Spleen (tissue), 13 donors: ENCODE measurements at places on chromosomes 3 and 15.

DNA sequence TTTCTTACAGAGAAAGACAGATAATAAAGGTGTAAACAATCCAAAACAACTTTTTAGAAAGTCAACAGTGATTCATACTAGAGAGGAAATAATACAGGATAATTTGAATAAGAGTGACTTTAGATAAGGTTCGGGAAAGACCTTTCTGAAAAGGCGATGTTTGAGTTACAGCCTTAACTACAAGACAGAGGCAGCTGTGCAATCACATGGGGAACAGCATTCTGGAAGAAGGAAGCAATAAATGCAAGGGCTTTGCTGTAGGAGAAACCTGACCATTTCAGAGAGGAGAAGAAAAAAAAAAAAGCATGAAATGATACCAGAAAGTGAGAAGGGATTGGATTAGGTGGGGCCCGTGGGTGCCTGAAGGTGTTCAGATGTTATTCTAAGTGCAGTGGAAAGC is 200.6 kb upstream of the ATP11B start:
- DNase-seq = no peak

DNA sequence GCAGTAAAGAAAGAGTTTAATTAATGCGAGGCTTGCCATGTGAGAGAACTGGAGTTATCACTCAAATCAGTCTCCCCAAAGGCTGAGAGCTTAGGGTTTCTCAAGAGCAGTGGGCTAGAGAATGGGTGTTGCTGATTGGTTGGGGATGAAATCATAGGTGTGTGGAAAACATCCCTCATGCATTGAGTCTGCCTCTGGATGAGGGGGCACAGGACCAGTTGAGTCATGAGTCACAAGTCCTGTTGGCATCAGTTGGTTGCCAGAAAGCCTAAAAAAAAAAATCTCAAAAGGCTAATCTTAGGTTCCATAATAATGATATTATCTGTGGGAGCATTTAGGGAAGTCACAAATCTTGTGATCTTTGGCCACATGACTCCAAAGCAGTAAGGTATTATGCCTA is 800.3 kb downstream of the TUSC7 start:
- DNase-seq = no peak

DNA sequence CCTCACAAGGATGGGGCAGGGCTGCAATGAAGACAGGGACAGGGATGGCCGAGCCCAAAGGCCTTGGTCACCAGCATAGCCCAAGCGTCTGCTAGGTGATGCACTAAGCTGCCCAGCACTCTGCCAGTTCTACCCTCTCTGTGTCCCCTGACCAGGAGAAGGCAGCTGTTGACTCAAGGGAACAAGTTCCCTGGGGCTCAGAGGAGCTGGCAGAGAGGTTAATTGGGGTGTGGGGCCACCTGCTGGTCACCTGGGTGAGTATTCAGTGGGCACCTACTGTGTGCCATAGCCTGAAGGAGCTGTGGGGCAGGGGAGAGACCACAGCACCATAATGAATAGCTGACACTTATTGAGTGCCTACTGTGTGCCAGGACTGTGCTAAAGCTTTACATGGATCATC is 22.0 kb upstream of the DOCK3 start:
- DNase-seq = peak; percentile 82

DNA sequence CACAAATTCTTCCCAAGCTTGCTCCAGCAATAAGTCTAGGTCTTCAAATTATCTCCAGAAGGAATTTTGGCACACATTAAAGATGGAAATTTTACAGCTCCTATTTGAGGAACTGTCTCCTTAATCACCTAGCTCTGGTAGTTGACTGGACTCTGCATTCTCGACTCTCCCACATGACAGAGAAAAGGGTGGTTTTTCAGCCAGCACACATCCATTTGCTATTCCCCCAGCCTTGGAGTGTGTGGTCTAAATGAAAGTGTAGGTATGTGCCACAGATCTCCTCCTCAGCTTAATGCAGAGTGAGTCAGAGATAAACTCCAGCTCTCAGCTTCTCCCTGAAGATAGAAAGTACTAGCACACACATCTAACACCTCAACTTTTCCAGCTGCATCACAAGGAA is 62.2 kb upstream of the ALCAM start:
- no peak for DNase-seq

- DNase-seq = no peak
Measured at GRCh38 chr3:14678015-14678503, 3.1 kb downstream of the C3orf20 start.

DNA sequence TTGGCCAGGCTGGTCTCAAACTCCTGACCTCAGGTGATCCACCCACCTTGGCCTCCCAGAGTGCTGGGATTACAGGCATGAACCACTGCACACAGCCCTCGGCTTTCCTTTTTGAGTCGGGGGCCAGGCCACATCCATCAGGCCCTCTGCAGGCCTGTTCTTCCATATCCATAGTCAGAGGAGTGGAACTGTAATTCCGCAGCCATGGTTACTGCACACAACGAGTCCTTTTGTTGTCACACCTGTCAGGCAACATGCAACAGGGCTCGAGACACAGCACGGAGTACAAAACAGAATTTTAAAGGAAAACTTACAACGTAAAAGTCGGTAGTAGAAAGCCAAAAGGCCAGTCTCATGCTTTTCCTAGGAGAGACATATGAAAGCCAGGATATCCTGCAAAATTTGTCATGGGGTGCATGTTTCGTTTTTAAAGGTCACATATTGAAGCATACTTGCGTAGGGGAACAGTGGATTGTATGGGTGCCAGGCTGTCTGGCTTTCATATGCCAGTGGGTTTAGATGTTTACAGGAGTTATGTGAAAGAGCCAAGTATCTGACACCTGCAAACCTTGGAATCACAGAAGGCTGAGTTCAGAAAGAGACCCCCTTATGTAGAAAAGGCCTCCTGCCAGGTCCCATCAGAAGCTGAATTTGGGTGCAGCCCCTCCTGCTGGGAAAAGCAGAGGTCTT is 63.2 kb upstream of the LPP start:
- no peak for DNase-seq

- DNase-seq = no peak
Measured at GRCh38 chr3:136075218-136075808, 109.8 kb downstream of the PPP2R3A start.

- no peak for DNase-seq
Measured at GRCh38 chr3:135905058-135905724, 60.3 kb upstream of the PPP2R3A start.

- no peak for DNase-seq
Measured at GRCh38 chr15:25060472-25060803, 105.7 kb downstream of the SNRPN start.

DNA sequence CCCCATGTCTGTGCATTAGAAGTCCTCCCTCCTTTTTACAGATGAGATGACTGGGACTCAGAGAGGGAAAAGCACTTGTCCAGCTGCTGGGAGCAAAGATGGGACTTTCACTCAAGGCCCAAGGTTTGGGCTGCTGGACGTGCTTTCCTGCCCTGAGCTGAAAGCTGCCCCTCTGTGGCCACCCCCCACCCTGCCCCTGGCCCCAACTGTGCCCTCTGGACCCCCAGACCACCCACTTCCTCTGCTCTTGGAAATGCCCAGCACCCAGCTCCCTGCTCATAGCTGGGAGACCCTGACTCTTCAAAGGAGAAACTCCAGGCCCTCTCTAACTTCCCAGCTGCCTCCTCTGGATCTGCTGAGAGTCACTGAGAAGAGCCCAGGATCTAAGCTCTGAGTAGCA is 20.7 kb downstream of the GRIP2 start:
- no peak for DNase-seq

- no peak for DNase-seq
Measured at GRCh38 chr3:139751789-139752188, 74.0 kb upstream of the NMNAT3 start.

DNA sequence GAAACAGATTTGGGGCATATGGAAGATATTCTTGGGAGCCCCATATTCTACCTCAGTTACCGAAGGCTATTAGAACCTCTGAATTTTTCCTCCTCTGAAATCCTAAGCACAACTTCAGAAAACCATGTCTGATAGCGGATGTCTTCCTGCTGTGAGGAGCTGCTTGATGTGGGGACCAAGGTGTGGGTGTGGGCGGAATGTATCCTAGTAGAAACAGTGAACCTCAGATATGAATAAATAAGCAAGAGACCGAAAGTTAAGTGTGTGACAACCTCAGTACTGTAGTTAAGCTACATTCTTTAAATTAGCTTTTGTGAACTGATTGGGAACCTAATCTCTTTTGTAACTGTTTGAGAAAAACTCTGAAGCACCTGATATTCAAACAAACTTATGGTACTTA is 46.9 kb downstream of the SENP2 start:
- DNase-seq = no peak

DNA sequence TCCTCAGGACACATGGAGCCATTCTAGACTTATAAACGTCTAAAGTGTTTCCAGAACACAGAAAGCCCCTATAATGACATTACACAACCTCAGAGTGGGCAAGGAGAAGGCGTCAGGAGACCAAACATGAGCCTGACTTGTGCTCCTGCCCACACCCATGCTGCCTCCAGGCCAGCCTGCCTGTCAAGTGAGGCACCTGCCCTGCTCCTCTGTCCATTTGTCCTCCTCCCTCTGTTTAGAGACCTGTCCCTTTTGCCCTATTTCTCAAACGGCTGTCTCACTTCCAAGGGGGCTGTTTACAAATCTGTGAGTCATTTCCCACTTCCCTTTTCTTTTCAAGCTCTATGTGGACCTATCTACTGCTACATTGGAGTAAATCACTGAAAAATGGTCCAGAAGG is 21.0 kb downstream of the ZDHHC3 start:
- DNase-seq = no peak

DNA sequence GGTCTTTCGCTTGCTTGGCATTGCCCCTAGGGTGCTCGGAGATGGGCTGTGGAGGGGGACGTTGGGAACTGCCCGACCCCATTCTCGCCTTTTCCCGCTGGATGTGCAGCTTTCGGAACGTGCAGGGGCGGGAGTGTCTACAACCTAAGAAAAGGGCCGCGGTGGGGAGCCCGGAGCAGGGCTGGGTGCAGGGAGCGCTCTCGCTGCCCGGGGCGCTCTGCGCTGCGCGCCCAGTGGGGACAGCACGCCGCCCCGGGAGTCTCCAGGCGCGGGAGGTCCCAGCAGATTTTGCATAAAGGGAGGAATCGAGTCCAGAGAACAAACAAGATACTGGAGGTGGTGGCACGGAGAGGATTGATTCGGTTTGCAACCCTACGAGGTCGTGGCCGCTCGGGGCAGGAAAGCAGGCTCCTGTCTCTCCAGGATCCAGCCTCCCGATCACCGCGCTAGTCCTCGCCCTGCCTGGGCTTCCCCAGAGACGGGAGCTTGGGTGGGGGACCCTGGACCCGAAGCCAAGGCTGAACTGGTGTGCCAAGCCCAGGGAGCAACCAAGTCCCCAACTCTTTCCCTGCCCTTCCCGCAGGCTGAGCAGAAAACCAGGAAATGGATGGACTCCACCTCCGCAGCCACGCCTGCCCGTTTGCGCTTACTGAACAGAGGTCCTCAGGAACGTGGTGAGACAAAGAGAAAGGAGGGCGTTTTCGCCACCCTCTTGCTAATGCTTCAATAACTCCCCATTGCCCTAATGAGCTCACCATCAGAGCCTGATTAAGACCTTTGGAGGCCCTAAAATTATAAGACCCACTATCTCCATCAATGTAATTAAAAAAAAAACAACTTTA is 59.7 kb downstream of the NOX5 start:
- DNase-seq = no peak
